ENCODE measurements at places on chromosomes 11 and 22.

DNA sequence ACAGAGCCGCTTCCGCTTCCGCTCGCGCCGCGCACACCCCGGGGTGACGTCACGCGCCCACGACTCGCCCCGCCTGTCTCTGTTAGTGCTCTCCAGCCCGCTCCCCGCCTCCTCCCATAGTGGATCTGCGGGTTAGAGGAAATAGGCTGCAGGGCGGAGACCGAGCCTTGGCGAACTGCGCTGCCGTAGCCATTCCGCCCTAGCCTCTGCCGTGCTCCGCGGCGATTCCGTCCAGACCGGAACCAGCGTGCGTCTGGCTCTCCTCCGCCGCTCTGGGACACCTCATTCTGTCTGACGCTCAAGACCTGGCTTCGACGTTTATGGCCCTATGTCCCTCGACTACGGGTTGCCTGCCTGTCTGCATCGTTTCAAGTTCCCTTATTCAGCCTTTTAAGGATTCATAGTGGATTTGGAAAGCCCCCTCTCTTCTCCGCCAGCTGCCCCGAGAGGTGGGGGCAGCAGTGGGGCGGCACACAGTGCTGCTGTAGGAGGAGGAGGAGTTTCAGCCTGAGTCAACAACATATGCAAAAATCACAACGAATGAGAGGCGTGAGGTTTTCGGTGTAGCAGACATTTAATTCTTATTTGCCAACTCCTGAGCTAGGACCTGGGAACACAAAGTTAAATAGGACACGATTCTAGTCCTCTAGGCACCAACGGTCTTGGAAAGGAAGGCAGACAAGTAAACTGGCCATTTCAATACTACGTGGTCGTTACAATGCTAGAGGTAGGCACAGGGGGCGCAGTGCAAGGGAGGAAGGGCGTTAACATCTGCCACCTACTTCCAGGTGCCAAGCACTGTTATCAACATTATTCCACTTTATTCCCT is at the start of gene TAF10:
TAF10 (minus strand) TSS at position 4 of the 829 bp plus-strand sequence. CDS start 27 bp downstream, outside the sequence.
- DNase-seq, result peak; percentile 96

DNA sequence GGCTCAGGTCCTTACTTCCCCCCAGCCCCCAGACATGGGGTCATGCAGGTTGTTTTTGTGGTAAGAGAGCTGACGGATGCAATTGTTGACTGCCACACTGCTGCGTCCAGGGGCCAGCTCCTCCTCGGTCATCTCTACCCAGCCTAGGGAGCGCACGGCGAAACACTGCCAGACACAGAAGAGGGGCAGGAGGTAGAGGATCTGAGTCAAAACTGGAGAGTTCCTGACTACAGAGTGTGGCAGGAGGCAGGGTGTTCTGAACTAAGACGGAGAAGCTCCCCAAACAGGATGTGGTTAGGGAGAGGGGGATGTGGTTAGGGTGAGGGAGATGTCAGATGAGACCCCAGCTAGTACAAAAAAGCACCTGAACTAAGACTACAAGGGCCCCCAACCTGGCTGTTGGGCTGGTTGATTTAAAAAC is 12.3 kb downstream of the SMPD1 start:
- DNase-seq, result peak; percentile 92

DNA sequence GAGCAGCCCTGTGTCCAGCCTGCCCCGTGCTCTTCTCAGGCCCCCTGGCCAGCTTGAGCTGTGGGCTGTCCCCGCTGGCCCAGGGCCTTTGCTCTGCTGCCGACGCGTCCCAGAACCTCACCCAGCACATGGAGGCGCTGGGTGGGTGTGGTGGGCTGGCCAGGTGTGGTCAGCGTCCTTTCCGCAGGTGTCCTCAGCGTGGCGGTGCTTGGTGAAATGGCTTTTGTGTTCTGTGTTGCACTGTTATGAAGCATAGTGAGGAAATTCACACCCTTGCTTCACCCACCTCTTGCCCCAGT is 37.4 kb downstream of the GRAMD4 start:
- no peak for DNase-seq

DNA sequence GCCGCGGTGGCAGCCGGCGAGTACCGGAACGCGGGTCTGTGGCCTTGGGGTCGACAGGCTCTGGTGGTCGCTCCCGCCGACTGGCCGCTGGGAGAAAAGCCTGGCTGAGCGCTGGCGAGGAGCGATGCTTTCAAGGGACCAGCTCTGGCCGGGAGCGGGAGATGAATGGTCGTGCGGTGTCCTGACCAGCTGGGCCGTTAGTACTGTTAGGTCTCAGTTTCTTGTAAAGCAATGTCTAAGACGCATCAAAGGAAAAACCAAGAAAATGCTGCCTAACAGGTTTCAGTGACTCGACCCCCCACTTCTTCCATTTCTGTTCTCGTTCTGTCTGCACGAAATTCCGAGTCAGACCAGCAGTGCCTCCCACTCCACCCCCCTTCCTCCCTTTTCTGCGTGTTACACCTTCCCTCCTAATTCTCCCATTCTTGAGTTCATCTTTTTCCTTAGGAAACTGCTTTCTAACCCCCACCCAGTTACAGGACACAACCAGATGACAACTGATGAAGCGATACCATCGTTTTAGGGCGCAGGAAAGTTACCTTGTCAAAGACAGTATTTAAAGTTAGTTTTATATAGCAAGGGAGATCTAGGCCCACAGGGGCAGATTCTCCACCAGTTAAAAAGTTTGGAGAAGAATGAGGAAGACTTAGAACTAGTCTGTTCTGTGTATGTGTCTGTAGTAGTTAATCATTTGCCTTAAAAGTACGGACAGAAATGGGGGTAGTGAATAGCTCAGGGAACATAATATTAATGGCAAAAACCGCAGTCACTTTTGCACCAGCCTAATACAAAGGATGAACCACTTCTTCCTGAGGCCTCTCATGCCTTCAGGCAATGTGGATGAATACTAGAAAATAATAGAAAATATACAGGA is 1.0 kb downstream of the CUL5 start:
- no peak for DNase-seq

DNA sequence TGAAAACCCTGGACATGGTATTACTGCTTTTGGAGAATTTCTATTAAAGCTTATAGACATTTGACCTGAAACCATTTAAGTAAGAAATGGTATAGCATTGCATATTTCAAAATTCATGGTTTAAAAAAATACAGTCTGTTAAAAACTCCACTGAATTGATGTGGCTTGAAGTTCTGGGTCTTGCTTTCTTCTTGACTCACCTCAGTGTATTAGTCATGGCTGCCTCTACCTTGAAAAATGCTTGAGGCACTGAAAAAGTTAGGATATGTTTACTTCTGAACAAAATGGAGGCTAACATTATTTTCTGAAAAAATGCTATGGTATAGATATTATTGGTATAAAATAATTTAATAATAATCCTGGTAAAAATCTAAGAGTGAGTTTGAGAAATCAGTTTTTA is 349.2 kb downstream of the AASDHPPT start:
- no peak for DNase-seq

GRCh38 chr22:46528121-46528610 is 9.3 kb downstream of the CELSR1 start:
- no peak for DNase-seq

GRCh38 chr22:24937114-24937513 is 9.4 kb downstream of the LHFPL7 start:
- DNase-seq, result no peak

DNA sequence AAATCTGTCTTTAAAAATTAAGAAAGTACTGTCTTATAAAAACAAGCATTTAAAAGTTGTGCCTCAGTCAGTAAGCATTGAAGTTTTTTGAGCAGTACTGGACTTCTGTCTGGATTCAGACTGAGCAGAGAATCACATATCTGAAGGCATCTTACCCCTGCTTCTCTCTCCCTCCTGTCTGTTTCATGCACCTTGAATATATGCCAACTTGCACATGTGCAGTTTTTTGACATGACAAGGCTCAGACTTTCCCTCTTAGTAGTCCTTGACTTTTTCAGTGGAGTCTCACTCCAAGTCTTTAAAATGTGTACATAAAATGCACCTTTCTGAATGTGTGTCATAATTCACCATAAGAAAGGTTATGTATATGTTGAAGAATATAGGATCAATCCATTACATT is 19.8 kb downstream of the SPECC1L start:
- no peak for DNase-seq

DNA sequence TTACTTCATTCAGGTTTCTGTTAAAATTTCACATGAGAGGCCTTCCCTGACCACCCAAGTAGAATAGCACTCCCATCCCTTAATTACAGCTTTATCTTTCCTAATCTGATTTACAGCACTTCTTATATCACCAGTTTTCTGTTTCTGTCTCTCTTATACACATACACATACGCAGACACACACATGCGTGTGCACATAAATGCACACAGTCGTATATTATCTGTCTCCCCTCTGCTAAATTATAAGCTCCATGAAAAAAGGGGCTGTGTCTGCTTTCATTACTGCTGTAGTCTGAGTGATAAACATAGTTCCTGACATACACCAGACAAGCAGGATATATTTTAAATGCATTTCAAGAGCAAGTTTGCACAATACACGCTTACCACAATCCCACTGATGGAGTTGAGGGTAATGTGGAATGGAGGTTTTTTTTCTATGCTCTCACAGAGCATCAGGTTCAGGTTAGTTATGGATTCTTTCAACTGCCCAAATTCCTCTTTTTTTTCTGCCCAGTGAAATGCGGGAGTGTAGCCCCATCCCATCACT is 13.7 kb upstream of the TOP3B start:
- DNase-seq, result no peak

- DNase-seq, result no peak
Observed at GRCh38 chr11:19420868-19421533, 180.3 kb upstream of the E2F8 start.

- DNase-seq, result no peak
Observed at GRCh38 chr11:11057472-11057854, 199.6 kb upstream of the ZBED5 start.

GRCh38 chr11:106379712-106380111 is 302.2 kb downstream of the AASDHPPT start:
- DNase-seq, result no peak

GRCh38 chr11:60703374-60703773 is 4.0 kb downstream of the MS4A8 start:
- no peak for DNase-seq

DNA sequence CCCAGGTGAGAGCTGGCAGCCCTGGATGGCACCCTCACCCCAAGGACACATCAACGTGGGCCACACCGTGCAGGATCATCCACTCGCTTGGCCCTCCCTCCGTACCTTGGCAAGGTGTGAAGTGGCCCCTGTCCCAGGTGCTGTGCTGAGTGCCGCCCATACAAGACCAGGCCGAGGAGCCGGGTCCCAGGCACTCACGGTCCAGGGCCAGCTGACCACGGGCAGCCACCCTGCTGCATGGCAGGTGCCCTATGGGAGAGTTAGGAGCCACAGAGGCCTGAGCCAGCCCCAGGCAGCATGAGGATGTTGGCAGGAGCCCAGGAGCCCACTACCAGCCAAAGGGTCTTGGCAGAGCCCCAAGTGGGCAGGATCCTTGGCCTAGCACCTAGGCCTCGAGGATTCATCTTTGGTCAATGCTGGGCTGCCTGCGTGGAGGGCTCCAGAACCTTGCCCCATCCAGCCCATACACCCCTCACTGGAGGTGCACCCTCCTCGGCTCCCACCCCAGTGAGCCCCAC is 19.6 kb downstream of the RTN4R start:
- DNase-seq, result no peak

DNA sequence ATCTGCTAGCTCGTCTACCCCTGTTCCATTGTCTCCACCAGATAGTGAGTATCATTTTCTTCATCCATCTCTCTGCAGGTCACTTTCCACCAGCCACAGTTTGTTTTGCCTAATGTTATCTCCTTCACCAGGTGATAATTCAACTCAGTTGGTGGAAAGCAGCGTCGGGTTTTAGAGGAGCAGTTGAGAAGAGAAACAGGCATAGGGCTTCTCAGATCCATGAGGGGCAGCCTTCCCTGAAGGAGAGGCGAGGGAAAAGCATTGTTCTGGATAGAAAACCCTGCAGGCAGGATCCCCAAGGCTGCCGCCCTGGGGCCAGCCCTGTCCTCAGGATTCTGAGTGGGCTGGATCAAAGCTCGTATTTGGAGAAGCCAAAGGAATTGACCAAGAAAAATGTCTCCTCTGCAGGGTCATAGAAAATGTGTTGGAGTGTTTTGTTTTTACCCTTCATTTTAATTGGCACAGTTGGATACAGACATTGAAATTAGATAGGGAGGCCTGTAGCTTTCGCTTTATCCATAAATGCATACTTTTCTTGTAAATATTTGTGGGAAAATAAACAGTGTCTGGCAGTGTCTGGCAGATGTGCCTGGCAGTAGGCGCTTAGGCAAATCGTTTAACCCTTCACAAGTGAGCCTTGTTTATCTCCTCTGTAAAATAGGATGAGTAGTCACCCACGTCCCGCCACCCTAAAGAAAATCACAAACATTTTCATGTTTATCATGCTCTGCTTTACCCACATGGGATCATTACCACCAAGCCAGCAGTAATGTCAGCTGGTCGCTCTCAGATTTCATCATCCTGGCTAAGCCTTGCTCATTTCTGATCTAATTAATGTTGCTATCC is 73.4 kb upstream of the TTC12 start:
- DNase-seq, result no peak

- DNase-seq, result no peak
Observed at GRCh38 chr22:49351761-49352227, 475.9 kb downstream of the BRD1 start.

DNA sequence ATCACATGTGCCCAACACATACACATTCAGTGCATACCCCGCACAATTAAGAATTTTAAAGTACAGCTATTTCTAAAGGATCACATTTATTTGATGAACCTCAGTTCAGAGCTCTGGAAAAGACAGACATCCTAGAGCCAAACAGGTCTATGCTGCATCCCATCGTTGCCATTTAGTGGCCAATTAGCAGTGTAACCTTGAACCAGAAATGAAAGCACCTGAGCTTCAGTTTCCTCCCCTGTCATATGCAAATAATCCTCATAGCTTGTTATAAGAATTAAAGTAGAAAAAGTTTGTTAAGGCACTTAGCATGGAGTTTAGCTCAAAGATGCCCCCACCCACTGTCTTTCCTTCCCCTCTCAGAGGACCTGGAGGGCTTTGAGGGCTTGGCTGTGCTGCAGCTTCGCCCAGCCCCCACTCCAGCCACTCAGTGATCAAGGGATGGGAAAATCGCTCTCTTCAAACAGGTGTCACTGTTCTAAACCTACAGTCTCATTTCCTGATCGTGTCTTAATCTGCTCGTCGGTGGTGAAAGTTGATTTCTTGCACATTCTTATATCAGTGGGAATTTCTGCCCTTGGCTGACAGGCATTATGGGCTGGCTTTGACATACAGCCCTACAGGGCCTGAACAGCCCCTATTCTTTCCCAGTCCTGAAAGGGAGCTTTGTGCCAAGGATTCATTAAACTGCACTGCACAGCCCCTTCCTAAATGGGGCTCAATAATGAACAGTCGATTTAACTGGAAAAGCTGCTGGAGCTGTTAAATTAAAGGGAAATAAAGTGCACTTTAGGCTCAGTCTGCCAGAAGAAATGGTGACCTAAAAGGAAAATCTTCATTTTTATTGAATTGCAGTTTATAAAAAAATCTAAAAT is 23.3 kb upstream of the FAM181B start:
- DNase-seq, result no peak

DNA sequence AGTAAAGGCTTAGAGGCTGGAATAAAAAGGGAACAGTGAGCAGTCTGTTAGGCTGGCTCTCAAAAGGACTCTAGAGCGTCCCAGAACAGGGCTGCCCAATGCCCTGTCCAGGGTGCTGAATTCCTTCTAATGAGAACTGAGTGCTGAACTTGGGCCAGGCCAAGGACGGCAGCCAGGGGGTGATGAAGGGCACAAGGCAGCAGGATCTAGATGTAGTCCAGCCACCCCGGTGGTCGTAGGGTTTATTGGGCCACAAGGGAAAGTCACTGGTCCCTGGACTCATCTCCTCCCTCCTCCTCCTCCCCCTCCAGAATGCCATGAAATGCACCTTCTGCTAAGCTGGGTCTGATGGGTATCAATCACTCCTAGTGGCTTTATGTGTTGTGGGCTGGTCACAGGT is 19.2 kb downstream of the NPTXR start:
- peak; percentile 25 for DNase-seq

Measured in CD4-positive, alpha-beta T cell treated with Interleukin-6 at 100 ng/mL for 8 hours (primary cell).